ENCODE measurements at places on chromosomes 1 and 21.

- no peak for DNase-seq
These were observed 22.8 kb upstream of the STRIP1 start for GRCh38 chr1:110011527-110012041.

- DNase-seq, result no peak
These were observed 18.4 kb downstream of the LORICRIN start for GRCh38 chr1:153277852-153278251.

GRCh38 chr1:34828611-34829010 lies 30.9 kb downstream of the SMIM12 start:
- no peak for DNase-seq

- no peak for DNase-seq
These were observed 41.6 kb upstream of the PKP1 start for GRCh38 chr1:201241736-201242135.

DNA sequence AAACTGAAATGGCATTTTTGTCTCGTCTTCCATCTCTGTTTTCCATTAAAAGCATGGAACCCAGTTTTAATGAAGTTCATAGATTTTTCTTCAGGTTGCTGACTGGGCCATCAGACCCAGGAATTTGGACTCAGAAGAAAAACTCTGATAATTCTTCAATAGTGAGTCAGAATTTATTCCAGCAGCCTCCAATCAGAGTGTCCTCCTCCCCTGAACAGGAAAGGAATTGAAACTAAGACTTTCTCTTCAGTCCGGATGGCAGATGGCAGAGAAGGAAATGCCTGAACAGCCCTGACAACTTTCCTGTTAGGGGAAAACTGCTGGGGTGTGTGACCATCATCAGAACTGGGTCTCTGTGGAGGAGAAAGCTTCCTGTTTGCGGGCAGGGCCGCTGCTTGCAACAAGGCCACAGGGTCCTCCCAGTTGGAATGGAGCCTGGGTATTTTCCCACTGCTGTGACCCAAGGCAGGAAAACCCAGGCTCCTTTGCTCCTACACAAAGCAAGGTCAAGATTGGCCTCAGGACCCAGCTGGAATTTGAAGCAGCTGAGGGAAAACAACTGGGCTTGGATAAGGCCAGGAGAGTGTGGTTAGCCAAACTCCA lies 20.7 kb downstream of the CD34 start:
- DNase-seq, result no peak

GRCh38 chr21:36566644-36567043 lies 86.7 kb upstream of the CLDN14 start:
- no peak for DNase-seq
